DMS153 (cell line): ENCODE measurements at places on chromosomes 7 and 10.
A peak's percentile ranks its signal among the peaks of the same experiment; 100 is the strongest.

- DNase-seq = peak; percentile 52
Measured at GRCh38 chr7:149791-150636, 42.4 kb upstream of the FAM20C start.

GRCh38 chr10:123862421-123863182 lies 29.0 kb downstream of the CPXM2 start:
- no peak for DNase-seq

- DNase-seq = no peak
Measured at GRCh38 chr10:123997486-123998196, 95.8 kb downstream of the CHST15 start.

- DNase-seq = no peak
Measured at GRCh38 chr7:111175908-111176441, 85.0 kb downstream of the LRRN3 start.

GRCh38 chr7:137734221-137734620 lies 112.6 kb downstream of the DGKI start:
- DNase-seq = no peak

GRCh38 chr10:125095776-125096175 lies 64.6 kb downstream of the CTBP2 start:
- no peak for DNase-seq

- DNase-seq = no peak
Measured at GRCh38 chr10:73585327-73585726, 5.8 kb downstream of the USP54 start.

- no peak for DNase-seq
Measured at GRCh38 chr10:7491949-7492659, 81.3 kb upstream of the SFMBT2 start.

DNA sequence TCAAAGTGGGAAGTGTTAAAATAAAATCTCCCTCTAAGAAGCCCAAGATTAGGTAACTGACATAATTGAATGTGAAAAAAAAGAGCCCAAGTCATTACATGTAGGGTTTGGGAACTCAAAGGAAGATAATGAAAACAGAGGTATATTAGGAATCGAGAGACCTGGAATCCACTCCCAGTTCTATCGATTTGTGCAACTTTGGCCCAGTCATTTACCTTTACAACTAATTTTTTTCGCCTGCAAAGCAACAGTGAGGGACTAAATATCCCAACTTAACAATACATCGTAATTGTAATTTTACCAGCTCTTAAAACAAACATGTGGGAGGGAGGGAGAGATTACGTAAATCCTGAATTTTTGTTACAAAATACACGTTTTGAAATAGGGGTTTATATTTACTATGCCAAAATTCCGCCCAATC lies 1.4 kb downstream of the MINDY3 start:
- DNase-seq = no peak

GRCh38 chr7:157267956-157268355 lies 68.8 kb upstream of the DNAJB6 start:
- no peak for DNase-seq

- peak; percentile 35 for DNase-seq
Measured at GRCh38 chr7:138460649-138461607, 869 bp downstream of the TRIM24 start.

DNA sequence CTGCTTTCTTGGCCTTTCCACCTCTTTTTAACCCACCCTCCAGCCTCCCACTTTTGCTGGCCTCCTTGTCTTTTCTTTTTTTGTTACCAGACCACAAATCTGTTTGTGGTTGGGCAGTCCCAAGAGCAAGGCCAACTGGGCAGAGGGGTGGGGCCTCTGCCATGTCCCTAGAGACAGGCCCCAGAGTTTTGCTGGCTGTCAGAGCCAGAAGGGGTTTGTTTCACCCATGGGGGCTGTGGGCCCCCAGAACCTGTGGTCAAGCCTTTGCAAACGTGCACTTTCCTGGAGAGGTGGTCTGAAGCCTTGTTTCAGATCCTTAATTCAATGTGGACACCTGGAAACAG lies 10.3 kb downstream of the ZMIZ1 start:
- no peak for DNase-seq

DNA sequence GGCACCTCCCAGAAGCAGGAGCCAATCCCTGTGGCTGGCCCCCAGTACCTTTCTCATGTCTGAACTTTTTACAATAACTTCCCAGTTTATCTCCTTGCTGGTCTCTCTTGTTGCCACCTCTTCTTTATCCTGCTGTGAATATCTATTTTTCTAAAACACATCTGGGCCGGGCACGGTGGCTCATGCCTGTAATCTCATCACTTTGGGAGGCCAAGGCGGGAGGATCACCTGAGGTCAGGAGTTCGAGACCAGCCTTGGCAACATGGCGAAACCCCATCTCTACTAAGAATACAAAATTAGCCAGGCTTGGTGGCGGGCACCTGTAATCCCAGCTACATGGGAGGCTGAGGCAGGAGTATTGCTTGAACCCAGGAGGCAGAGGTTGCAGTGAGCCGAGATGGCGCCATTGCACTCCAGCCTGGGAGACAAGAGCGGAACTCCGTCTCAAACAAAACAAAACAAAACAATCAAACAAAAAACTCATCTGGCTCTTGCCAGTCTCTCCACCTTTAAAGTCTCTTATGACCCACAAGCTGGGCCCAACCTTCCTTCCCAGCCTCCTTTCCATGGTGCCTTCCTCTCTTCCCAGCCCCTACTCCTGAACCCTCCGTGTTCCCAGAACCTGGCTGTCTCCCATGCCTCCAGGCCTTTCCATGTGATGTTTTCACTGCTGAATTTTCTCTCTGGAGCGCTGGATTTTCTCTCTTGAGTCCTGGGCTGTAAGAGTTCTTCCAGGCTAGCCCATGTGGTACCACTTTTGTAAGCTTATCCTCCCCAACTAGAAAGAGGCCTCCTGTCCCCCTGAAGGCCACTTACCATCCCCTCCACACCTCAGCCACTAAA lies 51.3 kb downstream of the HIP1 start:
- DNase-seq = no peak

GRCh38 chr7:29331163-29331562 lies 136.6 kb downstream of the CHN2 start:
- no peak for DNase-seq

GRCh38 chr7:140005754-140006503 lies 56.8 kb downstream of the PARP12 start:
- DNase-seq = no peak

DNA sequence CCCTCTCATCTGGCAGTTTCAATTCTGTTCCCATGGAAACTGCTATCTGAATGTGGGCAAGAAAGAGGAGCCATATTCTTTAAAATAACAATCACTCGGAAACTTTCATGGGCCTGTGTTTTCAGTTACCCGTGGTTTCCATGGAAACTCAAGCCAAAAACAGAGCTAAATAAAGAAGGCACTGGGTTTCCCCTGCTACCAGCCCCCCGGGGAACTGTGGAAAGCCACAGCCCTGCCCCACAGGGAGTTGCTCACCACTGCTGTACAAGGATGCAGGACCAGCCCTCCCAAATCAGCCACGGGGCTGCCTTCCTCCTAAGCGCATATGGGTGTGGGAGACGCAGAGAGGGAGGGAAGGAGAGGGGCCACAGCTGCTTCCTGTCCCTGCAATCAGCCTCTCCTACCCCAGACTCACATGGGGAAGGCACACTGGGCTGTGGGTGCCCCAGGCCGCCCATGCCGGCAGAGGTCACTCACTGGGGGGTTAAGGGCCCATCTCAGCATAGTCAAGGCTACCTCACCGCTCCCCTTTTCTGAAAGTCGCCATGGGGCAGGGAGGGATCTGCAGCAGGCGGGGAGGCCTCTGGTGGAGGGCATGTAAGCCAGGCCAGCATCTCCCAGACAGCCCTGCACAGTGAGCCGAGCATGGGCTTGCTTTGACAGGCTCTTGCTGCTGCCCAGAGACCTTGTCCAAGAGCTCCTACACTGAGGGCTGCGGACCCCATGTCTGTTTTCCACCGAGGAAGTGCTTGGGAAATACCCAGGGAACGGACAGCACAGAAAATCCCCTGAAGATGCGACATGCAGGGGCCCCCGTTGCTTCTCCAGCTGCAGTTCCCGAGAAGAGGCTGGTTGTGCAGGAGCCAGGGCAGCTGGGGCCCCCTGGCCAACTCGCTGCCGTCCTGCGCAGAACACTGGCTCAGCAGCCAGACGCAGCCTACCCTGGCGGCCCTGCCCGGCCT lies 157.3 kb upstream of the PPP2R2D start:
- no peak for DNase-seq

GRCh38 chr7:77360104-77360503 lies 56.0 kb downstream of the GSAP start:
- no peak for DNase-seq

DNA sequence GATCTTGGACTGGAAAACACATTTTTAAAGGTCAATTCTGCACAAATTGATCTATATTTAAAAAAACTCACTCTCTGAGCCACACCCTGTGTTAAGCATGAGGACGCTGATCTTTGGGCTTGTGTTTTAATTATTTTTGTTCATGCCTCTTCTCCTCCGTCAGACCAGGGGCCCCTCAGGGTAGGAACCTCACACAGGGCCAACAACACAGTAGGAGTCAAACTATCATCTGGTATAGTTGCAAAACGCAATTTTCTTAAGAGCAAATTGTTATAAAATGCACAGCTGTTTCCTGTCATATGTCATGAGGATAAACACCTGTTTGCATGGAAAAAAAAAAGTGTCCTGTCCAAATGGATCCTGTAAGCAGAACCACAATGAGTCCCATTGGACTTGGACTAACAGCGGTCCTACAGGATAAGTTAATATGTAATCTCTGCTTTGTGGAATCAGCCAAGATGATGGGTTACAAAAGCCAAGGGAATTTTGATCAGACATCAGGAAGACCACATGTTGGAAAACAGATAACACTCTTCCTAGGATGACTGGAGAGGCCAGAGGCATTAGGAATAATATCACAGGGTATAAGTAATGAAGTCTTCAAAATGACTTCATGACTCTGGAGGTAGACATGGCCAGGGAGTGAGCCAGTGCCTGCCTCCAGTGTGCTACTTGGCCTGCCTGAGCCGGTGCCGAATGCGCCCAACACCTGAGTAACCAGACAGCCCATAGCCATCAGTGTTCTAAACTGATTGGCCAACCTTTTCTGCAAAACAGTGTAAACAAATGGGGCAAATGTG lies 184.9 kb upstream of the ADCY1 start:
- no peak for DNase-seq

DNA sequence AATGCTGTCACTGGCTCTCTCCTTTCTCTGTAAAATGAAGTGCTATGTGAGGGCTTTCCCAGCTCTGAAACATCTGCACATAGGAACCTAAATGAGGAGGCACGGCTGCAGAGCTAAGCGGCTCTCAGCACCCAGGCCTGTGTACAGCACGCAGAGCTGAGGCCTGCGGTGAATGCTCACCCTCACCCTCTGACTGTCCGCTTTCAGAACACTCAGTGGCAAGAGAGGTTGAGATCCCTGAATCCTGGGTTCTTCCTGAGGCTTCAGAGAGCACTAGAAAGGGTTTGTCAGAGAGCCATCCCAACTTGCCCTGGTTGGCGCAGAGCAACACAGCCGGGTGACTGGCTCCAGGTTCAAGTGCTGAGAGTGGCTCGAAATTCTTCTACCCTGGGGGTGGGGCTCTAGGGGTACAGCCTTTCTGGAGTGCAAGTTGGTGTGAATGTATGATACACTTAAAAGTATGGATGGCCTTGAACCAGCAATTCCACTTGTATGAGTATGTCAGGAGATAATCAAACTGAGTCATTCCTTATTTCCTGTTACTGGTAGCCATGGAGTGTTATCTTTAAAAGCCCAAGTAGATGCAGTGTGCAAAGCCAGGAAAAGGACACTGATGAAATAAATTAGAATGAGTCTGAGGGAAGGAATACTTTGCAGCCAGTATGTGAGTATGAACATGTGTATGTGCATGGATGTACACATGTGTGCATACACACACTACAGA lies 1.7 kb upstream of the CCDC201 start:
- DNase-seq = no peak

- no peak for DNase-seq
Measured at GRCh38 chr10:126294451-126294850, 93.8 kb downstream of the ADAM12 start.

- no peak for DNase-seq
Measured at GRCh38 chr10:104337521-104337984, 712 bp downstream of the ITPRIP start.

DNA sequence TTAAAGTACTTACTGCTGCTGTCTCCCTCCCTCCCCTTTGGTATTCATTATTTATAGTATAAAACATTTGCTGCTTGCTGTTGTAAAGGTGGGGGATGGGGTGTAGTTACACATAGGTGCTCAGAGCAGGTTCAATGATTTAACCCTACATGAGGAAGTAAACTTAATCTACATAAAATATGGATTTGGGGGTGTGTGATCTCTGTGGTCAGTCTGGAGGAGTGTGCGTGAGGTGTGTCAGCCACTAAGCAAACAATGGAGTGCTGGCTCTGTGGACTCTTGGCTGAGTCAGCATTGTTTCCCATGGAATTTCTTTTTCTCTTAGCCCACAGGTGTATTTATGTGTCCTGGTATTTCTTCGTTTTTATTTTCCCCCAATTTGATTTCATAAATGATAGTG lies 133.9 kb downstream of the AUTS2 start:
- peak; percentile 24 for DNase-seq

- no peak for DNase-seq
Measured at GRCh38 chr7:151429237-151429559, 10.7 kb downstream of the CRYGN start.

- no peak for DNase-seq
Measured at GRCh38 chr7:92155108-92155739, 20.9 kb upstream of the CYP51A1 start.

- DNase-seq = no peak
Measured at GRCh38 chr7:31114593-31115343, 62.7 kb downstream of the ADCYAP1R1 start.

DNA sequence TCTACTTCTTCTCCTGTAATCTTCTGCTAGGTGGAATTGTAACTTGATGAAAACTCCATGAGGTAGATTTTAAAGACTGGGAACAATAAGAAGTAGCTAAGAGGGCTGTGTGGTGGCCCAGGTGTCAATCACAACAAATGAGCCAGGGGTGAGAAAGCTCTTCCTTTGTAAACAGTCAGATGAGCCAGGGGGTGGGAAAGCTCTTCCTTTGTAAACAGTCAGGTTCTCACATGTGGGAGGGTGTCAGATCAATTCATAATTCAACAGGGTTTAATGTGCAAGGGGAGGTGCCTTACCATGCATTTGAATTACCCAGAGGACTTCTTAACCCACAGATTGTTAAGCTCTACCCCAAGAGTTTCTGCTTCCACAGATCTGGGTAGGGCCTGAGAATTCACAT lies 312.4 kb upstream of the AUTS2 start:
- no peak for DNase-seq
